Naive thymus-derived CD4-positive, alpha-beta T cell (primary cell): ENCODE measurements at places on chromosomes 5 and 9. TPM values are rescaled to one million over a fixed set of nuclear protein-coding genes. Genes with fewer than 3 reads are reported as not detected.

PDE8B gene
- total RNA-seq, result not detected

GNA14 gene
- total RNA-seq, result not detected

CDC20B gene
- not detected for total RNA-seq

ABCA1 gene
- total RNA-seq, result 1.0 TPM

SLC36A3 gene
- not detected in 2 replicates for total RNA-seq

B4GALT7 gene
- total RNA-seq, result 25.4 and 29.9 TPM in 2 replicates

GRCh38 chr5:10233505-10233904 is 16.2 kb downstream of the ATPSCKMT start:
- no peak for DNase-seq

DNA sequence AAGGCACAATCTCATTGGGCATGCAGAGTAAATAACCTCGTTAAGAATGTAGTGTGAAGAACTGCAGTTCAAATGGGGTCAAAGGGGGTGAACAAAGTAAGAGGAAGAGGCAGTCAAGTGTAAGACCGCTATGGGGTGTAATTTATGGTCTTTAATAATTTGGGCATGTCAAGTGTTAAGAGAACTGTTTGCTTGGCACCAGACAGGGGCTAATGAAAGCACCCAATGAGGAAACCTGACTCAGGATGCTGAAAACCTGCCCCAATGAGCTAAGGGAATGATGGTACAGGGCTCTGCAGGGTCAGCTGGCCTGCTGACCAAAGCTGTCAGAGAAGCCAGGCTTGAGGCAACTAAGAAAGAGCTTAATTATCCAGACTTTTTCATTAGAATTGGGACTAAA is 368.1 kb downstream of the DTWD2 start:
- no peak for DNase-seq

GRCh38 chr5:156914371-156914737 is 48.7 kb downstream of the TIMD4 start:
- no peak for DNase-seq
